ENCODE measurements at places on chromosomes 4 and X.

DNA sequence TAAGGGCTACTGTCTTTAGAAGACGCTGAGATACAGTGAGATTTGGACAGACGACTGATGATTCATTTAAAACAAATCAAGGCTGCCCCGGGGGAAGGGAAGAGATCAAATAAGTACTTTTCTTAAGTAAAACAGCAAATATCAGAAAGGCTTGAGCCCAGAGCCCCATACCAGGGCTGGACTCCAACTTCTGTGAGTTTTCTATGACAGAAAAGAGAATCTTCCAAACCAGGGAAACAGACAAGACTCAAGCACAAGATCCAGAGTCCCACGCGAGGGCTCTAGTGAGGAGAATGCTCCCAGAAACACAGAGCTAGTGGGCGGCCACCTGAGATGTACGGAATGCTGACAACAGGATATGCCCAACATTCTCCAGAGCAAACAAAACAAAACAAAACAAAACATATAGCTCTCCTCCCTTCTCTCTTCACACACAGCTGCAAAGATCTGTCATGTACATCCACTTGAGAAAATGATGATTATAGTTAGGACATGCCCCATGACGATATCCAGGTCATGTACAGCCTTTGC lies 13.1 kb downstream of the ACSL1 start:
- DNase-seq: no peak

- DNase-seq: no peak
Measured at GRCh38 chr4:15317246-15317645, 110.6 kb upstream of the C1QTNF7 start.

GRCh38 chr4:66328803-66329574 lies 658.7 kb upstream of the EPHA5 start:
- DNase-seq: no peak

DNA sequence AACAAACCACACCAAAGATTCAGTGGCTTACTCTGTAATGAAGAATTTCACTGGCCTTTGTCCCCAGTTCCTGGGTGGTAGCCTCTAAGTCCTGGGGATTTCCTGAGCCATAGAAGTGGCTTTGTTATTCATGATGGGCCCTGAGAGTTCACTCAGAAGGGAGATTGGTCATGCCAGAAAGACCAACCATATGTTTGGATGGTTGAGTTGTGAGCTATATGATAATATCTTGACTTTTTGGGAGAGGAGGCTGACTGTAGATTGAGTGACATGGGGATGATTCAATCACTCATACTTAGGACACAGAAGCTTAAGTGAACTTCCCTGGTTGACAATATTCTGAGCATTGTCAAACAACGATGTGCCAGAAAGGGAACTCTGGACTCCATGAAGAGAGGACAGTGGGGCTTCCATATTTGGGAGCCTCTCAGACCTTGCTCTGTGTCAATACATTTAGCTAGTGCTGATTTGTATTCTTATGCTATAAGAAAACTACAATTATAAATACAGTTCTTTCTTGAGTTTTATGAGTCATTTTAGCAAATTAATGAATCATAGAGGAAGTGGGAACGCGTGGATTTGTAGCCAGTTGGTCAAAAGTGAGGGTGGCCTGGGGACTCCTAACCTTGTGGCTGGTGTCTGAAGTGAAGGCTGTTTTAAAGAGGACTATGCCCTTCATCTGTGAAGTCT lies 392.0 kb downstream of the GBA3 start:
- no peak for DNase-seq

Data from chondrocyte (in vitro differentiated cells).